Endothelial cell of umbilical vein (primary cell): ENCODE measurements at places on chromosomes 7 and 10. TPM values are rescaled to one million over a fixed set of nuclear protein-coding genes. Genes with fewer than 3 reads are reported as not detected.

SLC13A4 gene
- total RNA-seq: not detected in 2 replicates

PIP gene
- total RNA-seq: not detected in 2 replicates

TCAF2 gene
- 7.1 and 8.4 TPM in 2 replicates for total RNA-seq

CALCR gene
- total RNA-seq: not detected in 2 replicates

ZNF22 gene
- total RNA-seq: 45.0 and 48.7 TPM in 2 replicates

PNLIPRP2 gene
- total RNA-seq: not detected in 2 replicates

FAM25C gene
- total RNA-seq: not detected in 2 replicates

AKR1B1 gene
- total RNA-seq: 159 and 160 TPM in 2 replicates

CALHM2 gene
- 28.4 and 32.1 TPM in 2 replicates for total RNA-seq

RPP38 gene
- total RNA-seq: 10.3 and 10.6 TPM in 2 replicates

SPDYE9 gene
- total RNA-seq: not detected in 2 replicates

MYL10 gene
- not detected in 2 replicates for total RNA-seq

XRCC2 gene
- 8.5 and 8.8 TPM in 2 replicates for total RNA-seq

GRCh38 chr10:124072106-124072505, 21.3 kb downstream of the CHST15 start:
- H3K36me3 ChIP-seq: no peaks in the 10 kb centered on the region
- DNase-seq: no peak
- H3K27me3 ChIP-seq: no peaks in the 10 kb centered on the region
- no peaks in the 10 kb centered on the region for H3K4me1 ChIP-seq
- no peak overlapping the region for H3K27ac ChIP-seq
- no peak overlapping the region for H3K4me3 ChIP-seq

DNA sequence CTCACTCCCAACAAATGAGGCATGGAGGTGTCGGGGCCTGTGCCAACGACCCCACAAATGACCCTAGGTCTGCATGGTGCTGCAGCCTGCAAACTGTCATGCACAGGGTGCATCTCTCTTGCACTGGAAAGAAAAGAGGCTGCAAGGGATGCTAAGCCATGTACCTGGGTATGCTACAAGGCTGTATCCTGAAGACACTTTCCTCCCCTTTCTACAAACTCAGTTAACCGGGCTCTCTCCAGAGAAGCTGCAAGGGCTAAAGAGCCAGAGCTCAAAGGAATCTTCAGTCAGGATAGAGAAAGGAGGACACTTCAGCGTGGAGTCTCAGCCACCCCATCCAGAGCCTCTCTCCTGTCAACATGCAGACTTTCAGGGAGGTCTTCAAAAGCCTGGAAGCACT, 449.0 kb downstream of the GRID1 start:
- no peaks in the 10 kb centered on the region for H3K4me1 ChIP-seq
- no peak for DNase-seq
- no peak overlapping the region for H3K27ac ChIP-seq
- no peak overlapping the region for H3K4me3 ChIP-seq
- H3K27me3 ChIP-seq: no peaks in the 10 kb centered on the region

DNA sequence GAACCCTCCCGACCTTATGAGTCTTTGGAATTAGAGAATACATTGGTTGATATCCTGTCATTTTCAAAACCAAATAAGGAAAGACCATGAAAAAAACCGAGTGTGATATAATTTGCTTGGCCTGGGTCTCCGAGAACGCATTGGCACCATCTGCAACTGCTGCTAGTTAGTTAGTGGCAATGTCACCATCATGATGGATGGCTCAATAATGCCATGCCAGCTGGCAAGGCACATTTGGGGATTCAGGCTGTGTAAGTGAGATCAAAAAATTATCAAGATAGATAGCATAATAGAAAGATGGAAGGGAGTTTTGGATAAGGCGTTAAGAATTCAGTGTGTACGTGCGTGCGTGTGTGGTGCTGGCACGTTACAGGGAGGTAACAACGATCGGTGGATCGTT, 134.7 kb upstream of the TCERG1L start:
- no peaks in the 10 kb centered on the region for H3K27me3 ChIP-seq
- no peaks in the 10 kb centered on the region for H3K4me1 ChIP-seq
- H3K27ac ChIP-seq: no peak overlapping the region
- H3K4me3 ChIP-seq: no peak overlapping the region

- H3K27ac ChIP-seq: no peak overlapping the region
- H3K36me3 ChIP-seq: no peaks in the 10 kb centered on the region
- H3K27me3 ChIP-seq: no peaks in the 10 kb centered on the region
- no peak overlapping the region for H3K4me3 ChIP-seq
- H3K4me1 ChIP-seq: no peaks in the 10 kb centered on the region
These were observed 998.1 kb downstream of the LRMDA start for GRCh38 chr10:76429368-76430060.

GRCh38 chr7:24835643-24836042, 78.4 kb upstream of the GSDME start:
- no peak overlapping the region for H3K4me3 ChIP-seq
- H3K27ac ChIP-seq: no peak overlapping the region
- no peak for DNase-seq
- no peaks in the 10 kb centered on the region for H3K27me3 ChIP-seq

GRCh38 chr10:5269791-5270190, 73.2 kb downstream of the AKR1C4 start:
- H3K27ac ChIP-seq: no peak overlapping the region
- no peaks in the 10 kb centered on the region for H3K4me1 ChIP-seq
- H3K27me3 ChIP-seq: no peaks in the 10 kb centered on the region

DNA sequence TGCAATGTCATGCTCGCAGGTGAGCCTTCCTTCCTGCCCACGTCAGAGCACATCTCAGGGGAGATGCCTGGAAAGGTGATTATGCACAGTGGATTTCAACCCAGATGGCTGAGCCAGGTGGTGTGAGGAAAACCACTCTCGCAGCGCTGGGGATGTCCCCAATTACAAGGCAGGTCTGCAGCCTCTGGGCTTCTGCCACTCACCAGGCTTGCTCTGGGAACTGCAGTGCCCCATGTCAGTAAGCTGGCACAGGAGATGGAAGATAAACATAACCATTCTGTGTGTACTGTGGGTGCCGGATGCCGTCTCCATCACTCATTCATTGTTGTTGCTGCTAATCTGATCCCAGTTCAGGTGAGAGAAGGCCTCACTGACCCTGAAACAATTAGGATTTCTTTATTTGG, 222.9 kb upstream of the PITRM1 start:
- no peak overlapping the region for H3K4me3 ChIP-seq
- H3K27me3 ChIP-seq: no peaks in the 10 kb centered on the region
- no peak for DNase-seq
- H3K4me1 ChIP-seq: peaks cover 18% of the 10 kb centered on the region
- no peak overlapping the region for H3K27ac ChIP-seq

GRCh38 chr7:7257899-7258692, 75.8 kb downstream of the C1GALT1 start:
- H3K4me3 ChIP-seq: no peak overlapping the region
- H3K27ac ChIP-seq: no peak overlapping the region
- H3K27me3 ChIP-seq: no peaks in the 10 kb centered on the region
- H3K4me1 ChIP-seq: no peaks in the 10 kb centered on the region
- no peak for DNase-seq

GRCh38 chr7:26155531-26156375, 3.8 kb downstream of the NFE2L3 start:
- no peaks in the 10 kb centered on the region for H3K27me3 ChIP-seq
- H3K27ac ChIP-seq: peak overlapping the region; percentile 92
- H3K36me3 ChIP-seq: no peaks in the 10 kb centered on the region
- H3K4me1 ChIP-seq: peaks cover 70% of the 10 kb centered on the region
- no peak overlapping the region for H3K4me3 ChIP-seq
- DNase-seq: peak; percentile 68

DNA sequence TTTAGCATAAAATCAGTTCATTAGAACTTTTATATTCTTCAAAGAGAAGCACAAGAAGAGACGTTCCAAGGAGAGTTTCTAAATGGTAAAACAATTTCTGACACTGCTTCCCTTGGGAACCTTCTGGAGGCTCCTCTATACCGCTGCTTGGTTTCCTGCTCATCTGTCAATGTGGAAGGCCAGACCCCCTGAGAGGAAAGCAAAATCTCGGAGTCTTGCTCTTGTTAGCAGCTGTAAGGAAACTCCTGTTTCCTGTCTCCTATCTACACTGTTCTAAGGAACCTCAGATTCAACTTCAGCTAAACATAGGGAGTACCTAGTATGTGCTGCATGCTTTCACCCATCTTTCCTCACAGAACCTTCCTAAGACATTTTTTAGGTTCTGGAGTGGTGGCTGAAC, 322.2 kb downstream of the BMPER start:
- no peaks in the 10 kb centered on the region for H3K36me3 ChIP-seq
- H3K4me3 ChIP-seq: no peak overlapping the region
- DNase-seq: peak; percentile 28
- no peaks in the 10 kb centered on the region for H3K4me1 ChIP-seq

GRCh38 chr10:86757113-86757972, 924 bp downstream of the BMPR1A start:
- H3K36me3 ChIP-seq: no peaks in the 10 kb centered on the region
- no peak for DNase-seq
- peaks cover 3% of the 10 kb centered on the region for H3K4me1 ChIP-seq
- H3K27me3 ChIP-seq: peaks cover 91% of the 10 kb centered on the region
- no peak overlapping the region for H3K27ac ChIP-seq

GRCh38 chr10:63504145-63504881, 16.9 kb upstream of the REEP3 start:
- no peaks in the 10 kb centered on the region for H3K4me1 ChIP-seq
- H3K36me3 ChIP-seq: no peaks in the 10 kb centered on the region
- H3K4me3 ChIP-seq: no peak overlapping the region
- no peaks in the 10 kb centered on the region for H3K27me3 ChIP-seq

GRCh38 chr7:152862006-152862405, 102.5 kb downstream of the ACTR3B start:
- no peak overlapping the region for H3K27ac ChIP-seq
- H3K36me3 ChIP-seq: no peaks in the 10 kb centered on the region
- no peak for DNase-seq
- no peak overlapping the region for H3K4me3 ChIP-seq
- H3K4me1 ChIP-seq: no peaks in the 10 kb centered on the region

- H3K27me3 ChIP-seq: no peaks in the 10 kb centered on the region
- no peaks in the 10 kb centered on the region for H3K4me1 ChIP-seq
- H3K27ac ChIP-seq: no peak overlapping the region
- no peaks in the 10 kb centered on the region for H3K36me3 ChIP-seq
These were observed 230.3 kb upstream of the PFKP start for GRCh38 chr10:2836921-2837662.

DNA sequence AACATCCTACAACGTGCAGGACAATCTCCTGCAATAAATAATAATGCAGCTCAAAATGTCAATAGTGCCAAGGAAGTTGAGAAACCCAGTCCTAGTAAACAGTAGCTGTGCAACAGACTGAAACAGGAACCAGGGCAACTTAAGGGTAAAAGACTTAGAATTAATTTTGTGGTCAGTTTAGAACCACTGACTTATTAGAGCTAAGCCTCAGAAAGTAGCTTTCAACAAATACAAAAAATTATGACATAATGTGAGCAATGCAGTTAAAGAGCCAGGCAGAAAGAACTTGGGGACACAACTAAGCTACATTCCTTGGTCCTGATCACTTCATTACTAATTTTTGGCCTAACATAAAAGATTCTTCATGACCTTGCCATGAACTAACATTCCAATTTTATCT, 195.4 kb downstream of the MACC1 start:
- H3K4me1 ChIP-seq: no peaks in the 10 kb centered on the region
- H3K36me3 ChIP-seq: no peaks in the 10 kb centered on the region
- H3K27me3 ChIP-seq: no peaks in the 10 kb centered on the region
- no peak overlapping the region for H3K4me3 ChIP-seq

GRCh38 chr7:39272691-39273090, 293.5 kb upstream of the YAE1 start:
- H3K27ac ChIP-seq: no peak overlapping the region
- H3K27me3 ChIP-seq: no peaks in the 10 kb centered on the region
- H3K36me3 ChIP-seq: no peaks in the 10 kb centered on the region
- DNase-seq: no peak
- H3K4me1 ChIP-seq: no peaks in the 10 kb centered on the region
- no peak overlapping the region for H3K4me3 ChIP-seq

DNA sequence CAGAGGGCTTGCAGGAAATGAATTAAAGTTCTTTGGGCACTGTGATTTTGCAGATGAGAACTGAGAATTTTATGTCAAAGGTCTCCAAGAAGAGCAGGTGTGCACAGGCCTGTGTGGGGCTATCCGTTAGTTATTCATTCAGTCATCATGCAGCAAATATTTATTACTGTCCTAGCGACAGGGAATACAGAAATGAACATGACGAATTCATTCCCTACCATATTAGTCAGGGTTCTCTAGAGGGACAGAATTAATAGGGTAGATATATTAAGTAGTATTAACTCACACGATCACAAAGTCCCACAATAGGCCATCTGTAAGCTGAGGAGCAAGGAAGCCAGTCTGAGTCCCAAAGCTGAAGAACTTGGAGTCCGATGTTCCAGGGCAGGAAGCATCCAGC, 2.9 kb upstream of the MMP21 start:
- H3K27ac ChIP-seq: no peak overlapping the region
- H3K36me3 ChIP-seq: no peaks in the 10 kb centered on the region
- H3K4me1 ChIP-seq: no peaks in the 10 kb centered on the region
- H3K4me3 ChIP-seq: no peak overlapping the region
